CD4-positive, alpha-beta T cell treated with Interleukin-6 at 100 ng/mL for 8 hours (primary cell): ENCODE measurements at places on chromosomes 6 and 20.

- no peak for DNase-seq
Measured at GRCh38 chr20:18553746-18554145, 13.5 kb upstream of the SMIM26 start.

GRCh38 chr6:136102991-136103688 is 147.0 kb downstream of the MTFR2 start:
- DNase-seq, result no peak

DNA sequence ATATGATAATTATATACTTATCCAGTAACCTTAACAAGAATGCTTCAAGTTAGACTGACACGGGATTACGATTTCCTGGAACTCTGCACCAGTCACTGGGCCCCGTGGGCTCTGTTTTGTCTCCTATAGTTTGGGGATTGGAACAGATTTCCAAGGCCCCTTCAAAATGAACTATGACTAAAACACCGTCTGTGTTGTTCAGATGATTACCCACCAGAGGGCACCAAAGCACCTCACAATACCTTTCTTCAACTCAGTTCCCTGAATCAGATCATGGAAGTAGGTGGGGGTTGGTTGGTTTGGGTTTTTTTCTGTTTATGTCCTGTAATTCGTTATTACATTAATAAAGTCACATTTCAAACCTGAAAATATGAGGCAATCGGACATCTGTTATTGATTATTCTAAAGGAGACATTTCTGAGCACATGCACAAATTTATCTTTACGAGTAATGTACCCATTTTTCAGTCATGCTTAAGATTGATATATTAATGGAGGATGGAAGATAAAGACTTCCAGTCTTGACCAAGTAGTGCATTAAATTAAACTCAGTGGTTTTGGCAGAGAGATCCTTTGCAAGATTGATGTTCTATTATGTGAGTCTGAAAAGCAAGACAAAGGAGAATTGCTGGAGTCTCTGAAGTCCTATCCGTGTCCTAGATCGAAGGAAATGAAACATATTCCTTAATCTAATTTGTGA is 112.0 kb upstream of the COL21A1 start:
- DNase-seq, result peak; percentile 42

DNA sequence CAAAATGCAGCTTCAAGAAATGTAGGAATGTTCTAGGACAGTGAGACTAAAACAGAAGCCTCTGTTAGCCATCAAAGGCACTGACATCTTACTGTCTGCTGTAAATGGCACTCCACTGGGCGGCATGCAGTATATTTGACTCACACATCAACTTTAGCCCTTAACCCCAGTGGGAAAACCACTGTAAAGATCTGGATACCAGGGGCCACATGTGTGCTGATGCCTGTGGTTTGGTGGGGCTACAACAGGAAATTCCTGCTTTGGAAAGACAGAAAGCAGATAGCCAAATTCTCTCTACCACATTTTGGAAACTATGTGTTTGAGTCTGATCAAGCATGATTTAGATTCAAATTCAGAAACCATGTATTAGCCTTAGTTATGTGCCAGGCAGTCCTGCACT is 4.3 kb downstream of the PFDN4 start:
- no peak for DNase-seq

DNA sequence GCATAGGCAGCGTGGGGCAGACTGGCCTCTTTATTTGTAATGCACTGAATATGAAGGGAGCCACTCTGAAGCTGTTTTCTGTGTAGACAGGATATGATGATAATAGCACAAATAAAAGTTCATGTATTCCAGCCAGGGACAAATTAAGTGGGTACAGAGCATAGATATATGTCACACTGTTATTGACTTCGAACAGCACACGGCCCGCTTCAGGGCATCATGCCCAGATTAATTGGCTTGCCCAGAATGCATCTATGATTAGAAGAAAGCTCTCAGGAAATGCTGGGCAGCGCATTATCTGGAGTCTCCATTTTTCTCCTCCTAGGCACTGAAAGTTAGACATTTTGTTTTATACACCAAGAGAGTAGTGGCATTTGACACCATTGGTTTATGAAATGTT is 26.3 kb upstream of the SASH1 start:
- DNase-seq, result no peak

DNA sequence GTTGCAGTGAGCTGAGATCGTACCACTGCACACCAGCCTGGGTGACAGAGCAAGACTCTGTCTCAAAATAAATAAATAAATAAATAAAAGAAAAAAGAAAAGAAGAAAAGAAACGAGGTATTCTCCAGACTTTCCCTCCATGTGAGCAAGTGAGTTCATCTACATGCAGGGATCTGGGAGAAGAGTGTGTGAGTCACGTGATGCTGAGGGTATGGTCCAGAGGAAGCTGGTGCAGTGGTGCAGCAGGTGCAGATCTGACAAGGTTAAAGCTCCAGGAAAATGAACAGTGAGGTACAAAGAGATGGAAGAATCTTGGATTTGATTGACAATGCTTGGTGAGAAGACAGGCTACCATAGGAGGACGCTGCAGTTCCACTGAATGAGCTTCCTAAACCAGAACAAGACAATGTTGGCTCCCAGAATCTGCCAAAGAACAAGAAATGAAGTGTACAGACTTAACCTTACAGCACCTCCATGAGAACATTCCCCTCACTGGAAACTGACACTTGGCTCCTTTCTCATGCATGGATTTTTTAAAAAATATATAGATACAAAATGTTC is 79.5 kb upstream of the BTBD3 start:
- no peak for DNase-seq

DNA sequence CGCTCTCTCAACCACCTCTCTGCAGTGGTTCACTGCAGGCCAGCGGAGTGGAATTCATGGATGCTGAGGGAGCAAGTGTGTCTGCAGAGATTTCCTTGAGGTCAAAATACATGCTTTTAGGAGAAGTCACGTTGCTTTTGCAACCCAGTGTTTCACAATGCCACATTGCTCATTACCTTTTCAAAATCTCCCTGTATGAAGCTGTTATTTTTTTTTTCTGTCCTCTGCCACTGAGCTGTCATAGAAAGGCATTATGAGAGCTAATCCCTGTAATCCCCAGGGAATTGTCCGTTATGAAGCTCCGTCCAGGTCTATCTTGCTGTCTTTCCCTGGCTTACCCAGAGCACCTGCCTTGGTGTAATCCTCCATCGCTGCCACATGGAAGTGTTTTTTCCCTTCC is 60.5 kb upstream of the SLC22A23 start:
- DNase-seq, result no peak

DNA sequence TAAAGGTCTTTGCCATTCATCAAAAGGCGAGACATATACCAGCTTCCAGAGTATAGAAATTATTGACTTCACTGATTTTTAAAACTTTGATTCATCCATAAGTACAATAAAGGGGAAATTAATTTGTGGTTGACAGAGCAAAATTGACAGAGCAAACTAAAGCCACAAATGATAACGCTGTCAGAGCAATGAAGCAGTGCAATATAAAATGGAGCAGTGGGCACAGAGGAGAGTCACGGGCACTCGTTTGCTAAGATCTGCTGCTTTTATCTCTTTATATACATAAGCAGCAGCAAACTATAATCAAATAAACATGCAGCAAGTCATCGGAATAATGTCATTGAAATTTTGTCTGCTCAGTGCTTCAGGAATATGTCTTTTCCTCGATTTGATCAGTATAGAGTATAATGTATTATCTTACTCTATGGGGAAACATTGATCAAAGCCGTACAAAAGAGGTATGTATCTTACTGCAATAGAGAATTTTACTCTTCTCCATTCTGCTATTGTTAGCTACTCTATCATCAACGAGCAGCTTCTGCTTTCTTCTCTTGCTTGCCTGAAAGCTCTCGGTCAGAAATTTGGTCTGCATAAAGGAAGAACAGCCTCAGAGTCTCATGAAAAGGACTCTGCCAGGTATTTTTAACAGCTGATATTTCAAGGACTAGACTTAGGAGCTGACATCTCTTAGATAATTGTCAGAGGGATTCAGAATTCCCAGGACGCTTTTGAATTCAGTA is 546.0 kb upstream of the ARID1B start:
- no peak for DNase-seq

- DNase-seq, result peak; percentile 41
Measured at GRCh38 chr6:110878751-110879522, 4.4 kb downstream of the AMD1 start.

GRCh38 chr6:3545156-3545555 is 88.3 kb upstream of the SLC22A23 start:
- no peak for DNase-seq

DNA sequence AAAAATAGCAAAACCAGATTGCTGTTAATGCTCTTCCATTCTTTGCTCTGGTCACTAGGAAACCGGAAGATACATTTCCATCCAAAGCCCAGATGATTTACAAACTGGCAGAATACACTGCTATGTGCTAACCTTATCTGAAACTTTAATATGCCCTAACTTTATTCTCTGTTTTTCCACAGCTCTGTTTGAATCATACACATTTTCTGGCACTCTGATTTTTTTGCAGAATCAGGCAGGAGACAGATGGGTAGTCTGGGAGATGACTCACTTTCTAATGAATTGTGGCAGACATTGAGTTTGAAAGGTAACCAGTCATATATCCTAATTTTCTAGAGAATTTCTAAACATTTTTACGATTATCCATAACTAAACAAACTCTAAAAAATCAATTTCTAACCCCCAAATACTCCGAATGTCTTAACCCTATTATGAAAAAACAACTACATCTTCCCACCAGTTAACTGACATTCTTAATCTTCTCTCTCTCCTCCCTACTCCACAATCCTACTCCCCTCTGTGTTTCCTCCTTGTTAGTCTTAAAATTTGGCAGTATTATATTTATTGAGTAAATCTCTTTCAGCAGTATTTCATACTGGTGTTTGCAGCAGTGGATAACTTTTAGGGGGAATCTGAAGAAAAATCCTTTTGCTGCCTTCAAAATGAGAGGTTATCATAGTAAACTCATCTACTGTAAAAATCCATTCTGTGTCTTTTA is 63.5 kb downstream of the MAN1A1 start:
- no peak for DNase-seq

DNA sequence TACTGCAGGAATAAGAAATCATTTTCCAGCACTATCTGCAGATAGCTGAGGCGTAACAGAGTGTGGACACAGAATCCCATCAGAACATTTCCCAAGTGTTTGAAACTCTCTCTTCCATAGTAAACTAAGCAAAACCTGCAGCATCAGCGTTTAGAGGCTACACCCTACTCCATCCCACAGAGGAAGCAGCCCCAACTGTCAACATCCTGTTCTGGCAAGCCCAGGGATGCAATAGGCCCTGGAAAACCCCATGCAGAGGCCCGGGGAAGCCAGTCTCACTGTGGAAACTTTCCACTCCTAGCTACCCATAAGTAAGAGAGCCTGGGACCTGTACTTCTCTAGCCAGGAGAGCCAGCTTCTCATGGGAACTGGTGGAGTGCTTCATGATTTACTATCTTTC is 129.4 kb downstream of the LY86 start:
- no peak for DNase-seq

- no peak for DNase-seq
Measured at GRCh38 chr6:137087902-137088301, 43.1 kb upstream of the IL20RA start.

DNA sequence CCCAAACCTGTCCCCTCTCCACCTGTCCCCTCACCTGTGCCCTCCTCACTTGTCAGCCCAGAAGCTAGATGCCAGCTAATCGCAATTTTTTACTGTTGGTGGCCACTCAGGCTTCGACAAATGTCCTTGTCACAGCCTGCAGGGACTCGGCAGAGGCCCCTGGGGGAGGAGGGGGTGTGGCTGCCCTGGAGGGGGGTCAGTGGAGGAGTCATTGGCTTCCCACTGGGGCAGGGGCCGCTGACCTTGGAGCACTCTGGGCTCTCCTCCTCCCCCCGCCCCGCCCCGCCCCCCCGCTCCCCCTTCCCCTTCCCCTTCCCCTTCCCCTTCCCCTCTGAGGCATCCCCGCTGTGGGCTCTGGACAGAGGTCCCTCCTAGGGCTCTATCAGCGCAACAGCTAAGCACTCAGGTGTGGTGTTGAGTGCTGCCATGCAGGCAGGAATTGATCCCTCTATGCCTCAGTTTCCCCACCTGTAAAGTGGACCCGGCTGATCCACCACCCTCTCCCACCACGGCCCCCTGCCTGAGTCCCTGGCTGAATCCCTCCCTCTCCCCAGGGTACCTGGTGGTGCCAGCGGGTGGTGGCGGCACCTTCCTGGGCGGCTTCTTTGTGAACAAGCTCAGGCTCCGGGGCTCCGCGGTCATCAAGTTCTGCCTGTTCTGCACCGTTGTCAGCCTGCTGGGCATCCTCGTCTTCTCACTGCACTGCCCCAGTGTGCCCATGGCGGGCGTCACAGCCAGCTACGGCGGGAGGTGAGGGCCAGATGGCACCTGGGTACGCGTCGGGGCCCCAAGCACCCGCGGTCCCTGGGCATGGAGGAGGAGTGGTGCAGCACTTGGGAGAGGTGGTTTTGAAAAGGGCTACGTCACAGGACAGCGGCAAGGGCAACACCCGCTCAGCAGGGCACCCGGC is 23.8 kb downstream of the SLCO4A1 start:
- DNase-seq, result no peak

GRCh38 chr6:110490110-110490509 is 13.7 kb upstream of the SLC22A16 start:
- no peak for DNase-seq

- no peak for DNase-seq
Measured at GRCh38 chr6:2818593-2818992, 23.1 kb downstream of the SERPINB1 start.

- DNase-seq, result no peak
Measured at GRCh38 chr6:150380256-150380655, 11.4 kb downstream of the IYD start.

- DNase-seq, result no peak
Measured at GRCh38 chr20:4683261-4683660, 38.4 kb upstream of the PRND start.

- no peak for DNase-seq
Measured at GRCh38 chr6:14278446-14278845, 160.9 kb downstream of the CD83 start.

GRCh38 chr6:12645941-12646340 is 70.6 kb upstream of the PHACTR1 start:
- no peak for DNase-seq

GRCh38 chr20:6397115-6397514 is 274.3 kb upstream of the FERMT1 start:
- no peak for DNase-seq

- no peak for DNase-seq
Measured at GRCh38 chr6:128242765-128243403, 277.5 kb downstream of the PTPRK start.

DNA sequence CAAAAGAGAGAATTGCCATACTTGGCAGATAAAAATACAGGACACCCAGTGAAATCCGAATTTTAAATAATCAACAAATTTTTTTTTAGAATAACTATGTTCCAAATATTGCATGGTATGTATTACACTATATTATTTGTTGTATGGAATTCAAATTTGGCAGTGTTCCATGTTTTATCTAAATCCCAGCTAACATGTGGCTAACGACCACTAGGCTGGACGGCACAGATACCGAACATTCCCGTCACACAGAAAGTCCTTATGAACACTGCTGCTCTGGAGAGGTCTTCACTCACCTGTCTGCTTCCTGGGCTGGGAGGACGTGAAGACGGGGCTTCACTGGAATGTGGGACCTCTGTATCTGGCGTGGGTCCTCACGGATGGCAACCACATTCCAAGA is 32.8 kb downstream of the SNX5 start:
- DNase-seq, result no peak
